Neural crest cell (in vitro differentiated cells): ENCODE measurements at places on chromosomes 1 and 21. TPM values are rescaled to one million over a fixed set of nuclear protein-coding genes. Genes with fewer than 3 reads are reported as not detected.

The TXNIP gene
- 83.5 and 90.8 TPM in 2 replicates for total RNA-seq

DNA sequence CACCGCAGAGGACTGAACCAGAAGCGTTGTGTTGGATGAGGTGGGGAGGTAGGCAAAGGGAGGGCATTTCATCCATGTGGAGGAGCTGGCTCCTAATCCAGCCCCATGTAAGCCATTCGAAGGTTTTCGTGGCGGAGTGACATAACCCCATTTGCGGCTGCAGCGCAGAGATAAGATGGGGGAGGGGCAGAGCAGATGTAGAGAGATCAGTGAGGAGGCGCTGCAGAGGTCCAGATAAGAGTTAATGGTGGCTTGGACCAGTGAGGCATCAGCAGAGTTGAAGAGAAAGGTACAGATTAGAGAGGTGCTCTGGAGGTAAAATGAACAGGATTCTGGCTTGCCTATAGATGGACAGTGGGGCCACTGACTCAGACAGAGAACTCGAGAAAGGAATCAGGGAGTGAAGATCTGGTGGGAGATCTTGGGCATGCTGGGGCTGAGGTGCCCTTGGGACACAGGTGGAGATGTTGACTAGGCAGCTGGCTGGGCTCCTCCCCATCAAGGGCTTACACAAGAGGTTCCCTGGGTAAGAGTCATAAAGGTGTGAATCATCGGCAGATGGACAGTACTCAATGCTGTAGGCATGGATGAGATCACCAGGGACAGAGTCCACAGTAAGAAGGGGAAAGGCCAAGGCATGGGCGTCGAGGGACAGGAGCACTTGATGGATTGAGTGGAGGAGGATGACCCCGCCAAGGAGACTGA, 7.8 kb upstream of the PTPRF start:
- no peak for DNase-seq
- no peak overlapping the region for H3K4me3 ChIP-seq
- H3K36me3 ChIP-seq = no peaks in the 10 kb centered on the region

The DR1 gene
- total RNA-seq = 61.2 and 62.7 TPM in 2 replicates

The UMODL1 gene
- total RNA-seq = not detected in 2 replicates

DNA sequence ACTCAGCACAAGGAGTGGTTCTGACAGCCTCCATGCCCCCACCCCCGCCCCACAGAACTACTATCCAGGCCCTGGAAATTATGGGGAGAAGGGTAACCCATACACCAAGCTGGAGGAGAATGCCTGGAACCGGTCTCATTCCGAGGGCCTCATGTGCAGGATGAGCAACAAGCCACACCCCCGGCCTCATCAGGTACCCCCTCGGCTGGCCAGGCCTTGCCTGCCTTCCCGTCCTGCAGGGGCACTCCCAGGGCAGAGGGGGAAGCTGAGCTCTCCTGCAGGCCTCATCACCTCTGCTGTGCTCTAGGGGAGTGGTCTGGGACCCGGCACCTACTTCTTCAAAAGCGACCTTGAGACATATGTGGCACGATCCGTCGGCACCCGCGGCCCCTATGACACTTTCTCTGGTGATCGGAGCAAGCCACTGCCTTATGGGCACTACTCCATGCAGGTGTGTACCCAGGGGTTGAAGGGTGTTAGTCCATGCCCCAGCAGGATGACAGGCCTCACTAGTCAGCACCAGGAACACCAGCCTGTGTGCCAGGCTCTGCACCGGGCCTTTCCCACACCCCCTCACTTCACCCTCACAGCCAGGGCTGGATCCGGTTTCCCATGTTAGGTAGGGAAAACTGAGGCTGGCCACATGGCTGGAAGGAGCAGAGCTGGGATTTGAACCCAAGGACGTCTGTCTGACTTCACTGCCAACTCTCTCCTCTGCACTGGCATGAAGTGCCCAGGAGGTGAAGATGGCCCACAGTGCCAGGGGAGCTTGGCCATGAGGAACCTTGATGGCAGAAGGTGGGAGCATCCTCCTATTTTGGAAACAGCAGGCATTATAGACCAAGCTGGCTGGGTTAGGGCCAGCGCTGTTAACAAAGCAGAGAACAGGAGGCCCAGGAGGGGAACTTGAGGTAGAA, 10.9 kb upstream of the TTC22 start:
- no peak overlapping the region for H3K4me3 ChIP-seq
- H3K4me1 ChIP-seq = peaks cover 5% of the 10 kb centered on the region
- H3K36me3 ChIP-seq = no peaks in the 10 kb centered on the region

DNA sequence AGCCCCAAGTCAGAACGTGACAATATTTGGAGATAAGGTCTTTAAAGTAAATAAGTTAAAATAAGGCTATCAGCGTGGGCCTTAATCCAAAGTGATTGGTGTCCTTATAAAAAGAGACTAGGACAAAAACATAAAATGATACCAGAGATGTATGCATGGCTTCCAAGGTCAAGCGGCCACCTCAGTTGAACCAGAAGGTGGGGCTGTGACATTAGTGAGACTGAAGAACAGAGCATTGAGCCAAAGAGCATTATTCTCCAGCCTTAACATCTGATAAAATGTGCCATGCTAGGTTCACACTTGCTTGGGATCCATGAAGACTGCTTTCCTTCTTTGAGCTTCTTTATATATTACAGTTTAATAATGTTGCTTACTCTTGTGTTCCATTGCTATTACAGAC, 554.6 kb downstream of the PLA2G4A start:
- DNase-seq = no peak
- H3K27me3 ChIP-seq = no peaks in the 10 kb centered on the region
- peaks cover 4% of the 10 kb centered on the region for H3K4me1 ChIP-seq
- no peak overlapping the region for H3K4me3 ChIP-seq

- peak; percentile 90 for DNase-seq
- no peak overlapping the region for H3K27ac ChIP-seq
- H3K27me3 ChIP-seq = peaks cover 8% of the 10 kb centered on the region
- H3K4me1 ChIP-seq = no peaks in the 10 kb centered on the region
- no peak overlapping the region for H3K4me3 ChIP-seq
Observed at GRCh38 chr1:22641906-22642636, 1.4 kb upstream of the C1QC start.

The MEX3A gene
- 114 and 120 TPM in 2 replicates for total RNA-seq

The LCE6A gene
- total RNA-seq = not detected in 2 replicates

The LHX8 gene
- total RNA-seq = not detected in 2 replicates

- H3K4me1 ChIP-seq = peaks cover 9% of the 10 kb centered on the region
- H3K4me3 ChIP-seq = peak overlapping the region; percentile 2
- DNase-seq = peak; percentile 9
- H3K27me3 ChIP-seq = peaks cover 98% of the 10 kb centered on the region
Observed at GRCh38 chr21:36694031-36694515, 4.8 kb upstream of the SIM2 start.

- no peaks in the 10 kb centered on the region for H3K36me3 ChIP-seq
- no peak for DNase-seq
- no peaks in the 10 kb centered on the region for H3K27me3 ChIP-seq
- H3K27ac ChIP-seq = no peak overlapping the region
- H3K4me3 ChIP-seq = no peak overlapping the region
Observed at GRCh38 chr21:20452935-20453334, 545.3 kb upstream of the NCAM2 start.

DNA sequence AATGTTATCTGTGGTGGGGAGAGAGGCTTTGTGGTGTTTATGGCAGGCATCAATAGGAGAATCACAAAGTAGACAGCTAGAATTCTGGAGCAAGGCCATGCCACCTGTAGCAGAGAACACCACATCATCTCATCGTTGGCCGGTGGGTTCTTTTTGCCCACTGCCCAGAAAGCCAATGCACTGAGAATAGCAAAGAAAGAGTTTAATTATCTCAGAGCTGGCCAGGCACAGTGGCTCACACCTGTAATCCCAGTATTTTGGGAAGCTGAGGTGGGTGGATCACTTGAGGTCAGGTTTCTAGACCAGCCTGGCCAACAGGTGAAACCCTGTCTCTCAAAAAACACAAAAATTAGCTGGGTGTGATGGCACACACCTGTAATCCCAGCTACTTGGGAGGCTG, 99.2 kb upstream of the COG2 start:
- no peak overlapping the region for H3K4me3 ChIP-seq
- no peak for DNase-seq
- no peaks in the 10 kb centered on the region for H3K4me1 ChIP-seq
- no peak overlapping the region for H3K27ac ChIP-seq

- DNase-seq = no peak
- H3K27me3 ChIP-seq = no peaks in the 10 kb centered on the region
- peak overlapping the region; percentile 39 for H3K4me3 ChIP-seq
- H3K4me1 ChIP-seq = peaks cover 7% of the 10 kb centered on the region
Observed at GRCh38 chr21:39317134-39318090, 4.0 kb upstream of the BRWD1 start.

DNA sequence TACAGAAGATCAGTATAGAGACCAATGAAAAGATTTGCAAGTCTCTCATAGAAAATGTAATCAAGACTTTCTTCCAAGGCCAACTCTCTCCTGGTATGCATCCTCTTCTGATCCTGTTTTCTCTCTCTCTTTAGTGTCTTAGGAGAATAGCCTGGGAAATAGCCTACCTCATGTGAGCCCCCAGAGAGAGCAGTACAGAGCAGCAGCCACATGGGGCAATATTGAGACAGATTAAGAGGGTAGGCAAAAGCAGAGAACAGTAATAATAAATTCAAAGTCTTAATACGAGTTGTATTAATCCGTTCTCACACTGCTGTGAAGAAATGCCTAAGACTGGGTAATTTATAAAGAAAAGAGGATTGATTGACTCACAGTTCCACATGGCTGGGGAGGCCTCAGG, 61.4 kb downstream of the RNASEL start:
- DNase-seq = no peak
- peaks cover 16% of the 10 kb centered on the region for H3K27me3 ChIP-seq
- no peak overlapping the region for H3K27ac ChIP-seq
- peaks cover 5% of the 10 kb centered on the region for H3K36me3 ChIP-seq
- no peak overlapping the region for H3K4me3 ChIP-seq

DNA sequence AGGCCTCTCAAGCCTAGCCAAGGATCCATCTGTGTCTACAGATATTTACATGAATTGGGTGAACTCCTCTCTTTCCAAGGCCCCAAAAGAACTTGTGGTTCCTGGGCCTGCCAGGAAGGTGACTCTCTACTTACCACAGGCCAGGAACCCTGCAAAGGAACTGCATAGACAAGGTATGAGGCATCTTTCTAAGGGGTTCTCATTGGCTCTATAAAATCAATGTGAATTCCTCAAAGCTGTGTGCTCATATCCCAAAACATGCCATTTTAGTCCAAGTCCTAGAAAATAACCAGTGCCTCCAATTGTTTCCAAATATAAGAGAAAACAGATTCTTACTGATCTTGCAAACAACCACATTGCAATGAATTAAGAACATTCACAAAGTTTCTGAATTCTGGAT, 39.9 kb upstream of the RGL1 start:
- no peaks in the 10 kb centered on the region for H3K4me1 ChIP-seq
- no peak overlapping the region for H3K4me3 ChIP-seq
- H3K36me3 ChIP-seq = peaks cover 19% of the 10 kb centered on the region
- H3K27ac ChIP-seq = no peak overlapping the region

DNA sequence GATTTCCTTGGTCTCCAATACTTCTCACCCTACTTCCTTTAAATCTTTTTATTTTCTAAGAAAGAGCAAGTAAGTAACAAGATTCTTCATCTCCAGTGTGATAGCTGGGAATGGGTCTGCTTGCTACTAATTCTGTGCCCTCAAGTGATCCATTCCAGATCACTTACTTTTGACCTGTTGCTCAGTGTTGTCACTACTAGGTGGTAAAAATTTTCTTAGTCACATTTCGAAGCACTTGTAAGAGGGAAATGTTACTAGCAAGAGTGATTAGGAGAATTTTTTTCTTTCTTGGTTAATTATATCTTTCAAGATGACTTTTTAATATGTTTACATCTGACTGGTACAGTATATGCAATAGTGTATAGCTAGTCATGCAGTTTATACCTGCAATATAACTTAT, 2.2 kb downstream of the UBAP2L start:
- no peak for DNase-seq
- H3K27me3 ChIP-seq = no peaks in the 10 kb centered on the region
- peaks cover 22% of the 10 kb centered on the region for H3K36me3 ChIP-seq
- H3K4me3 ChIP-seq = peak overlapping the region; percentile 96
- no peak overlapping the region for H3K27ac ChIP-seq

GRCh38 chr1:118998171-118998570, 10.0 kb upstream of the TBX15 start:
- peaks cover 99% of the 10 kb centered on the region for H3K27me3 ChIP-seq
- DNase-seq = no peak
- peak overlapping the region; percentile 39 for H3K4me3 ChIP-seq
- no peaks in the 10 kb centered on the region for H3K36me3 ChIP-seq

The TAF5L gene
- 29.4 and 29.7 TPM in 2 replicates for total RNA-seq

- no peak overlapping the region for H3K27ac ChIP-seq
- no peak for DNase-seq
- H3K4me3 ChIP-seq = no peak overlapping the region
- H3K4me1 ChIP-seq = no peaks in the 10 kb centered on the region
Observed at GRCh38 chr1:236618507-236618906, 14.2 kb upstream of the HEATR1 start.

DNA sequence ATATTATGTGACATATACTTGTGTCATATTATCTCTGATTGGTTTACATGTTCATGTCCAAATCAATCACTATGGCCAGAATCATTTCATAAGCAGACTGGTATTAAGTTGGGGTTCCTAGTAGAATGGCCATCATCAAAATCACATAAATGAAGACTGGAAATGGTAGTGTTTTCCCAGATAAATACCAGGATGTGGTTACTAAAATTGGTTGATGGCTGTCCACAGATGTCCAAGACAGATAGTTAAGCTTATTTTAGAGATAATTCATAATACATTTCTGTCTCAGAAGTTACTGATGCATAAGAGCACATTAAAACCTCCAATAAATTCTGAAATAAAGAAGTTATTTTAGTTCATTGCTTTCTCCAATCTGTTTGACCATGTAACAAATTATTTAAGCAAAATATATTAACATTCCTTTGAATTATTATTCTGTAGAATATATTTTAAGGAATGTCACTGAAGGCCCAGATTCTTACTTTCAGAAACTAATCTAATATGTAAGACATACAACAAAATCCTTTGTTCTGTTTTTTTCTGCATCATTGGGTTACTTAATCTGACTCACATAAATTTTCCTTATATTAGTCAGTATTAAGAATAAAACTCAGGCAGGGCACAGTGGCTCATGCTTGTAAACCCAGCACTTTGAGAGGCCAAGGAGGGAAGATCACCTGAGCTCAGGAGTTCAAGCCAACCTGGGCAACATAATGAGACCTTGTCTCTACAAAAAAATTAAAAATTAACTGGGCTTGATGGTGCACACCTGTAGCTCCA, 483.9 kb downstream of the PTPRC start:
- H3K27ac ChIP-seq = no peak overlapping the region
- no peaks in the 10 kb centered on the region for H3K27me3 ChIP-seq
- no peak overlapping the region for H3K4me3 ChIP-seq

GRCh38 chr1:150094734-150095265, 27.2 kb downstream of the VPS45 start:
- H3K27ac ChIP-seq = no peak overlapping the region
- H3K4me1 ChIP-seq = no peaks in the 10 kb centered on the region
- DNase-seq = no peak
- H3K36me3 ChIP-seq = peaks cover 6% of the 10 kb centered on the region

The VHLL gene
- 0.77 TPM in 1 of 2 replicates, not detected in the other for total RNA-seq

GRCh38 chr1:22275167-22275566, 132.3 kb upstream of the WNT4 start:
- no peak overlapping the region for H3K27ac ChIP-seq
- H3K4me3 ChIP-seq = no peak overlapping the region
- no peak for DNase-seq
- H3K36me3 ChIP-seq = no peaks in the 10 kb centered on the region
- no peaks in the 10 kb centered on the region for H3K4me1 ChIP-seq
- peaks cover 33% of the 10 kb centered on the region for H3K27me3 ChIP-seq
